ENCODE measurements at places on chromosomes 1 and 21.

DNA sequence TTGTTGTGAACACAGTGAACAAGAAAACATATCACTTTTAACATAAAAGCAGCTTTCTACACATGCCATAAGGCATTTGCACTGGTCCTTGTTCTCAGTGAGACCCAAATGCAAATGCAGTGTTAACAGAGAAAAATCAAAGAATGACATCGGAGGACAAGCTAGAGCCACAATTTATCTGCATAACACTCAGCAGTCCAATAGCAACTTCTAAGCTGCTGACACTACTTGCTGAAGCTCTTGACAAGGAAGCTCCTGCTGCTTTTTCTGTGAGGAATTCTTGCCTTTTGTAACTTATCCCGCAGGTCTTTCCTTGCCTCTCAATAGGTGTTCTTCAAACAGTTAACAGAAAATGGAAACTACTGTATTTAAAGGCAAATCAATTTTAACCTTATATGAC is 34.7 kb downstream of the USH2A start:
- no peak for DNase-seq

DNA sequence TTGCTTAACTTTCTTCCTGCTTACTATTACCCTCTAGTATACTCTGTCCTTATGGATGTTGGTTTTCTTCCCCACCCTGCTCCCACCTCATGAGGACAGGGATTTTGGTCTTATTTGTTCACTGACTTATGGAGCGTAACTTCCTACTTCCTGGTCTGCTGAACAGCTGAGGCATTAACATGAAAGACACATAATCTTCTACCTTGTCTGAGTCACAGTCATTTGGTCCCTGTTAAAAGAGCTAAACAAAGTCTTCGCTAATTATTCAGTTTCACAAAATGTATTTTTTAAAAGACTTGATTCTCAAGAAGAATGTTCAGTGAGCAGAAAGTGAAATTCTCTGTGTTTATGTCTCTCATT is 18.5 kb downstream of the RNASEL start:
- DNase-seq, result no peak

DNA sequence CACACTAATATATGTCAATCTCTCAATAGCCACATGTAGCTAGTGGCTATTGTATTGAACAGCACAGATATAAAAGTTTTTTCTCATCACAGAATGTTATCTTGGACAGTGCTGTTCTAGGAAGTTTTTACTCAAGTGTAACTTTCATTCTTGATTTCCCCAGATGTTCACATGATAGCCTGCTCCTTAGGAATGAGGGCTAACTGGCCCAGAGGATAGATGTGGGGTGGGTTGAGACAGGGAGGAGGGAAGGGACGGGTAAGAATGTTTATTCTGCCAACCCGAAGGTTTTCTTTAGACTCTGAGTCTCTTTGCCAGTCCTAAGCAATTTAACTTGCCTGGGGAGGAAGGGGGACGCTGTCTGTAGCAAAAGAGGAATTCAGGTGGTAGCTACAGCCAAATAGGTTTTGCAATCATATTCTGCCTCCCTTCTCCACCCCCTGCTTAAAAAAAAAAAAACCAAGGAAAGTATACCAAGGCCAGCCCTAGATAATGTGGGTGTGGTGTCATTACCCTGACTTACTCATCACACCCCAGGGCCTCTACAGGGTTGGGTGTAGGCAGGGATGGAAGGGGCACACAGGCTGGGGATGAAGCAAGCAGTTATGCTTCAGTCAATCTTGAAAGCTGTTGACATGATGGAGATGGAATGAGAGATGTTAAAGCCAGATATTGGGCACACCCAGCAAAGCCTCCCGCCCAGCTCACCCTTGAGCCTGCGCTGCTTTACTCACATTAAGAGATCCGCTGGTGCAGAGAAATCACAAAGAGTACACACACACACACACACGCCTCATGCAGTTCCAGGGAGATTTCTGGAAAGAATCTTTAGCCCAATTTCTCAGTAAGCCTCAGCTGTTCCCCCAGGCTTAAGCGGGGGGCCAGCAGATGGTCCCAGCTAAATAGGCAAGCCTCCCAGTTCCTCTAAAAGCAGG is 59.9 kb downstream of the PLXNA2 start:
- DNase-seq, result peak; percentile 92

DNA sequence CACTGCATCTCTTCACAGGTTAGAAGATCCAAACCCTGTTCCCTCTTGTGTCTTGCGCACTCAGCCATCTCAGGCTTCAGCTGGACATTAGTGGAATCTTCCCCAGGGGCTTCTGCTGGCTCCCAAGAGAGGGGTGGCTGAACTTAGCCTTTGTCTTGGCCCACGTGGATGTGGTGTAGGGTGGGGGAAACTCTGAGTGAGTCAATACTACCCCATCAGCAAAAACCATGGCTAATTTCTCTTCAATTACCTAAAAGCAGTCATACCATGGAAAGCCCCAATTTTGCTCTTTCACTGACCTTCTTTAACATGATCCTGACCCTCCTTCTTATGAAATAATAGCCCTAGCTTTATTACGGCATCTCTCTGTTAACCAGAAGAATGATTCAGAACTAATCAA is 72.5 kb upstream of the RAB3GAP2 start:
- no peak for DNase-seq

- DNase-seq, result no peak
Observed at GRCh38 chr1:244941121-244941520, 76.8 kb upstream of the HNRNPU start.

DNA sequence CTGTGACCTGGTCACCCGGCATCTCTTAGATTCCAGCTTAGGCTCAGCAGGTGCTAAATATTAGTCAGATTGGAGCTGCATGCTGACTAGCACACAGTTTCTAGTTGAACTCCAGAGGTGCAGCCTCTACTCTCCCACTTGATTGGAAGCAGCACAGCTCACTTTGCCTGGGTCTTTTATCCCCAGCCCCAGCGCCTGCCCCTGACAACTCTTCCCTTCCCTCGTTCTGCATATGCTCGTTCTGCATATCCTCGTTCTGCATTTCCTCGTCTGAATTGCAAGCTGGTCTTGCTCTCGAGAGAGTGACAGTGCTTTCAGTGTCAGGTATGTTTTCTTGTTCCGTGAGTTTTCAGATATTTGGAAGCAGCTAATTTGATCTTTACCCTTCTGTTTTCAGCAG is 11.7 kb downstream of the COL18A1 start:
- no peak for DNase-seq

All from HS-5 (cell line).